ENCODE measurements at places on chromosomes 13 and 19.
A peak's percentile ranks its signal among the peaks of the same experiment; 100 is the strongest.

- DNase-seq = no peak
Observed at GRCh38 chr13:44388427-44389059, 14.9 kb downstream of the SERP2 start.

DNA sequence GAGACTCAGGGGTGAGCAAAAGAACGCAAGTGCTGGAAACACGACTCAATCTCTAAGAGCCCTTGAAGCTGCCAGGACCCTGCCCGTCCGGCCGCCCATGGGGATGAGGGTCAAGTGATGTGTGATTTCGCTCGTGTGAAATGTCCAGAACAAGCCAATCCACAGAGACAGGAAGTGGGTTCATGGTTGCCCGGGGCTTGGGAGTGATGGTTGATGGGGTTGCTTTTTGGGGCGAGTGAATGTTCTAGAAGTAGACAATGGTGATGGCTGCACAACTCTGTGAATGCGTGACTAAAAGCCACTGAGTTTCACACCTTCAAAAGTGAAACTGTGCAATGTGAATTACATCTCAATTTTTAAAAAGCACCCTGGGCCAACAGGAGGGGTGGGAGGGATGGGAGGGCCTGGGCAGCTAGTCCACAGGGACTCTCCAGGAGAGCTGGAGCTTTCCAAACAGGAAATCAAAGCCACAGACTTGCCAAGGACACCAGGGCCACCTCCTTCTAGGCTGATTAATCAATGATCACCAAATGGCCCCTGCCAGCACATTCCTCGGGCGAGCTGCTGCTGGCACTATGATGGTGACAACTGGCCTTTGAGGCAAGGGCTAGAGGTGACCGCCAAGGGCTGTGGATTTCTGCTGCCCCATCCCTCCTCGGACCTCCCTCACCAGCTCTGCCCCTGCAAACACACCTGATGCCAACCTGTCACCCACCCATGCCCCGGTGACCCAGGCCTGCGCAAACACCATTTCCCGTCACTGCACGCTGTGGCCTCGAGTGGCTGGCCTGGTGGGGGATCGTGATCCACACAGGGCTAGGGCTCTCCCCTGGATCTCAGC is 14.0 kb downstream of the DPP9 start:
- no peak for DNase-seq

DNA sequence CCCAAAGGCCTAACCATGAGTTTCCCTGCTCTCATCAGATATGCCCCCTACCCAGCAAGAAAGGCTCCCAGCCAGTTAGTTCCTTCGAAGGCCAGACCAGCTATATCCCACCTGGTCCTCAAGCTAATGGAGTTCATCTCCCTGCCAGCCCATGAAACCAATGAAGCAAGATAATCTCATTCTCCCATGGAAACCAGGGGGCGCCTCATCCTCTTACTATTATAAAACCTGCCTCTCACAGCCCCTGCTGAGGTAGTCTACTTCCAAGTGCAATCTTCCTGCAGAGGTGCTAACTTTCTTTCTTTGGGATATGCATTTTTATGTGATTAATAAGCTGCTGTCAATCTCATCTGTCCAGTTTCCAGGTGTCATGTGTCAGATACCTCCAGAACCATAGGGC is 34.0 kb upstream of the ZNF573 start:
- DNase-seq = no peak

DNA sequence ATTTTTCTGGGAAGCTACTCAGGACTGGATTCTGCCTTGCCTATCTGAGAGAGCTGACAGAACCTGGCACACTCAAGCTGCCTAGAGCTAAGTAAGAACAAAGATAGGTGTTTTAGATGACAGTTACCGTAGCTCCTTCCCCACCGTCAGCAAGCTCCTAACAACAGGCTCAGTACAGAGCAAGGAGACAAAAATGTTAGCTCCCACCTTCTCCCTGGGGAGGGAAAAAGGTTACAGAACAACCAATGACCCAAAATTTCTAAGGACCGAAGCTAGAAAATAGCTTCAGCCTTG is 1058.2 kb upstream of the PCDH20 start:
- no peak for DNase-seq

GRCh38 chr19:49879243-49879963 is 1.9 kb downstream of the TBC1D17 start:
- DNase-seq = no peak

DNA sequence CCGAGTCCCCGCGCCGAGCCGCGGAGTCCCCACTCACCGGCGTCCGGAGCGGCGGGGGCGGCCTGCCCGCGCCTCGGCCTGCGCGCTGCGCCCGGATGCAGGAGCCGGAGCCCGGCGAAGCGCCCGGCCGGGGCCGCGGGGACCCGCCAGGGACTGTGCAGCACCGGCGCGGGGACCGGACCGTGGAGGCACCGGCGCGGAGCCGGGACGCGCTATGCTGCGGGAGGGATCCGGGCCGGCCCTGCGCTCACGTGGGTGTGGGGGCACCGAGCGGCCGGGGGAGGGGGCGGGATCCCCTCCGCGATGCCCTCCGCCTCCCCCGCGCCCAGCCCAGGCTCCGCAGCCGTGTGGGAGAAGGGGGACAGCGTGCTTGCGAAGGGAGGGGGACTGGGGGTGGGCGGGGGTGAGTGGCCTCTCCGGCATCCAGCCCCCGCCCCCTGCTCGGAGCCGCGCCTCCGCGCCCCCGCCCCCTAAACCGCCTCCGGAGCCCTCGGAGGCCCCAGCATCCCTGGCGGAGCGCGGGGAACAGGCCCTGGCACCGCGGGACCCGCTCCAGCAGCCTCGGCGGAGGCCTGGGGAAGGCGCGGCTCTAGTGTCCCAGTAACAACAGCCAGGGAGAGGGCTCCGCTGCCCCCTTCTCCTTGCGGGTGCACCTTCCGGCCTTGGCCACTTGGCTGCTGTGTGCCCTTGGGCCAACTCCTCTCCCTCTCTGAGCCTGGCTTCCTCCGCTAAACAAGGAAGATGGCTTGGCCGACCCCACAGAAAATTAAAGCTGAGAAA is at the start of gene SLC1A6:
Gene SLC1A6, minus strand, starts transcription at position 389 of the 780 bp plus-strand sequence. CDS start 6,954 bp downstream, outside the sequence.
- no peak for DNase-seq

GRCh38 chr13:100300243-100300642 is 211.3 kb downstream of the PCCA start:
- no peak for DNase-seq

DNA sequence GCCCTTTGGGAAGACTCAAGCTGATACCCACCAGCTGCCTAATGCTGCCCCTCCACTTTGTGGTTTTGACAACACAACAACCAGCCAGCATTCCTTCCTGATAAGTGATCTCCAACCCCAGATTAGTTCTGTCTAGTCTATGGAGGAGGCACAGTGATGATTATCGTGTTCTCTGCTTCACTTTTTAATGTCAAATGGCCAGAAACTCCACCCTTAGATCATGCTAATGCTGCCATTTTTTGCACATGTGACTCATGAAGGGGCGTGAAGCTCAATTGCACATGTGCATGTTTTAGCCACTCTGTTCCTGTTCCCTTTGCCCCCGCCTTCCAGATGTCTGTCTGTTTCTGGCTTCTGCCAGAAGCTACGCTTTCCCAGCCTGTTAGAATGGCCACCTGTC is 199.8 kb downstream of the COG6 start:
- DNase-seq = no peak

- no peak for DNase-seq
Observed at GRCh38 chr13:97239306-97239705, 17.2 kb downstream of the MBNL2 start.

GRCh38 chr13:109468123-109468522 is 318.3 kb downstream of the IRS2 start:
- no peak for DNase-seq

GRCh38 chr13:33867472-33867871 is 49.5 kb downstream of the RFC3 start:
- no peak for DNase-seq

- DNase-seq = peak; percentile 78
Observed at GRCh38 chr19:10502524-10503001, 593 bp downstream of the KEAP1 start.

GRCh38 chr13:77584106-77584505 is 48.6 kb downstream of the SCEL start:
- DNase-seq = no peak

DNA sequence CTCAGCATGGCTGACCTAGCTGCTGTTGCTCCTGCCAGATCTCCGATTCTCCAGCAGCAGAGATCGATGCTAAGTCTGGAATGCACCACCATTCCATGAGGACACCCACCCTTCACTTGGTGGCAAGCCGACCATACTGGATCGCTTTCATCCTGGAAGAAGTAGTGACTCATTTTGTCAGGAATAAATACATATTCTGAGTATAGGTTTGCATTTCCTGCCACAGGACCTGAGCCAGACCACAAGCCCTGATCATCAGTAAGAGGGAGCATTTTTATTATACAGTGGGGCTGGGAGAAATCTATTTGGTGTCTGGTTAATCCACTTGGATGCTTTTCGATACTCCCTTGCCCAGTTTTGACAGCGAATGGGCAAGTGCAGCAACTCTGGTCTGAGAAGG is 10.9 kb upstream of the KCTD15 start:
- no peak for DNase-seq

- DNase-seq = no peak
Observed at GRCh38 chr13:64477146-64477545, 2753.0 kb downstream of the PCDH9 start.

DNA sequence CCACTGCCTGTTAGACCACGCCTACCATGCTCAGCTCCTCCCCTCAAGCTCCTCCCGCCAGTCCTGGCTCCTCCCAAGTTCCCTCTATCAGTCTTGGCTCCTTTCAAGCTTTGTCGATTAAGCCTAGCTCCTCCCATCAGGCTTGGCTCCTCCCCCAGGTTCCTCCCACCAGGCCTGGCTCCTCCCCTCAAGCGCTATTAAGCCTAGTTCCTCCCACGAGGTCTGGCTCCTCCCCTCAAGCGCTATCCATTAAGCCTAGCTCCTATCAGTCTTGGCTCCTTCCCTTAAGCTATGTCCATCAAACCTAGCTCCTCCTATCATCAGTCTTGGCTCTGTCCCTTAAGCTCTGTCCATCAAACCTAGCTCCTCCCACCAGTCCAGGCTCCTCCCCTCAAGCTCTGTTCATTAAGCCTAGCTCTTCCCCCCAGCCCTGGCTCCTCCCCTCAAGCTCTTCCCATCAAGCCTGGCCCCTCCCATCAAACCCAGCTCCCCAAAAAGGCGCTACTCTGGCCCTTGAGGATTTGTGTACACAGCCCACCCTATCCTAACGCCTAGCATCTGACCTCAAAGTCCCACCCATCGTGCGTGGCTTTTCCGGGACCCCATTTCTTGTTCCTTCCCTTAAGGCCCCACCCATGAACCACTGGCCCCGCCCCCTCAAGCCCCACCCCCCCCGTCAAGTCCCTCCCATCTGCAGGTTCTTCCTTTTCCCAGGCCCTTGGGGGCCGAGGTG is 10.0 kb downstream of the CAMSAP3 start:
- no peak for DNase-seq

- DNase-seq = no peak
Observed at GRCh38 chr19:40217027-40217810, 965 bp downstream of the TTC9B start.
